ENCODE measurements at places on chromosomes 5 and 9.
A peak's percentile ranks its signal among the peaks of the same experiment; 100 is the strongest.

DNA sequence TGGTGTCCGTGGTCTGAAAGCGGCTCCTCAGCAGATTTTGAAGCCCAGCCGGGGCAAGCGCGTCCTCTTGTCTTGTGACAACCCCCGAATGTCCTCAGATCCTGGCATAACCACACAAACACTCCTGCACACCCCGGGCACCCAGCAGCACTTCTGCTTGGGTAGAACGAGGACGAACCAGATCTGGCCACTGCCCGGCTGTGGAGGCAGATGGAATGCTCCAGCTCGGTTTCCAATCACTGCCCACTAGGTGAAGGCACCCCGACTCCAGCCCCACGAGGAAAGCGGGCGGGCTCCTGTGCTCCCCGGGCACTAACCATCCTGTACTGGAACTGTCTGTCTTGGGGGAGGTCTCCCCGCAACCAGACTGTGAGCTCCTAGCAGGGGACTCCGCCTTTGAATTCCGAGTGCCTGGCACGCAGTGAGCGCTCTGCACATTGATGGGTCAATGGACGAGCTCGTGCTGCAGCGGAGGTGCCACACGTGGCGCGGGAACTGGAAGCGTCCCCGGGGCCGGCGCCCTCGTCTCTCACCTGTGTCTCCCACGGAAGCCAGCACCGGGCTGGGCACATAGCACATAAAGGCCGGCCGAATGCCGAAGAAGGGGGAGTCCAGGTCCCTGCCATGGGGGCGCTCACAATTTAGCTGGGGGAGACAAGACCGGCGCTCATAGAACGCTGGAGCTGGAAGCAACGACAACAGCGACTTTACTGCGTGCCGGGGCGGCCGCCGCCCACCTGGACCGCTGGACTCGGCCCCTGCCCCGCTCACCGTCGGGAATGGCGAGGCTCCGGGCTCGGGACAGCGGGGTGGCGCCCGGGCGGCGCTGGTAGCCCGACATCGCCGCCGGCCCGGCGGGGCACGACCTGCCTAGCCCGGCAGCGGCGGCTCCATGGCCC is 608 bp downstream of the ENTR1 start:
- peak; percentile 38 for DNase-seq

DNA sequence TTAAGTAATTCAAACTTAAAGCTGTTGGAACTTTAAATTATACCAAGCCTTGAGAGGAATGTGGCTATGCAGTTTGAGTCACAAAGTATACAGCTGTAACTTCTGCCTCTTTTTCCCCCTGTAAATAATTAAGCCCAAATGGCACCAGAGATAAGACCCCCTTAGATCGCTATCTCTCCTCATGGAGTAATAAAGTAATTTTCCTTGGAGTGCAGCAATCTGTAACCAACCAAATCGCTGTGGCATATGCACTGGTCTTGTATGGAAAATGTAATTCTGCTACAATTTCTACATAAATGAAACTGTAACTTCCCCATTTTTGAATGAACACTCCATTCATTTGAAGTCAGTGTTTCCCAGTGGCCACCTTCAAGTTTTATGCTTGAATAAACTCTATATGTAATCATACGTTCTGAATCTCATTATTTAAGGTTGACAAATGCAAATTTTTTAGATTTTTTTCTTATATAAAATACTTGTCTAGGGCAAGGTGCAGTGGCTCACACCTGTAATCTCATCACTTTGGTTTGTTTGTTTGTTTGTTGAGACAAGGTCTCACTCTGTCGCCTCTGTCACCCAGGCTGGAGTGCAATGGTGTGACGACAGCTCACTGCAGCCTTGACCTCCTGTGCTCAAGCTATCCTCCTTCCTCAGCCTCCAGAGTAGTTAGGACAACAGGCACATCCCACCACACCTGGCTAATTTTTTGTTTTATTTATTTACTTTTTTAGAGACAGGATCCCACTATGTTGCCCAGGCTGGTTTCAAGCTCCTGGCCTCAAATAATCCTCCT is 12.3 kb downstream of the SUSD1 start:
- no peak for DNase-seq

GRCh38 chr5:63953217-63953616 is 9.0 kb downstream of the HTR1A start:
- DNase-seq = no peak

- no peak for DNase-seq
Measured at GRCh38 chr9:78562021-78562420, 265.1 kb downstream of the PSAT1 start.

GRCh38 chr5:169157064-169157463 is 143.9 kb downstream of the SLIT3 start:
- DNase-seq = no peak

DNA sequence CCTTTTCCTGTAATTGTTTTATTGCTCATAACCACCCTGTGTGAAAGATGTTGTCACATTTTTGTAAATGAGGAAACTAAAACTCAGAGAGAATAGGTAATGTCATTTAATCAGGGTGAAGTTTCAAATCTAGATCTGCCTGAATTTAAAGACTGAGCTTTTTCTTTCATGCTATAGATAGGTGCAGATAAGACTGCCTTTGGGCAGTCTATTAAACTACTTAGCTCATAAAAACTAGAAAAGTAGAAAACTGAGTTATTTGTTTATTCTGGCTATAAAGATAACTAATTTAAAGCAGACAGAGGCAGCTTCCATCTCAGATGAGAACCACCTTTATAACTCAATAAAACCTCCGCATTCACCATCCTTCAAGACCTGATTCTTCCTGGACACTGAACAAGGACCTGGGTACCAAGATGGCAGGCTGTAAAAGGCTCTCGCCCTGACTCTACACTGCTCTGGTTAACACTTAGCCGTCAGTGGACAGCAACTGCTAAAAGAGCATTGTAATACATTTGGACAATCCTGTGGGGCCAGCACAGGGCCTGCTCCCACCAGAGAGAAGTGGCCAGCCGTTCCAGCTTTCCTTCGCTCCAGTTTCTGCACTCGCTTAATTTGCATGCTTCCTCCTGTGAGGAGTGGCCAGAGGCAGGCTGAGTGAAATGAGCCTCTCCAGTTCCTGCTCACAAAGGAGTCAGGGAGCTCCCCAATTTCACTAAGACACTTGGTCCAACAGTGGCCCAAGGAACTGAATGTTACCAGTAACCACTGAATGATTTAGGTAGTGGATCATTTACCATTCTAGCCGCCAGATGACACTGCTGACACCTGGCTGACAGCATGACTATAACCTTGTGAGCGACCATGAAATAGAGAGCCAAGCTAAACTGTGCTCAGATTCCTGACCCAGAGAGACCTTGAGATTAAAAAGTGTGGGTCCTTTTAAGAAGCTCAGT is 566.4 kb downstream of the EFNA5 start:
- DNase-seq = peak; percentile 0

GRCh38 chr9:113690055-113690740 is 185.9 kb upstream of the ZNF618 start:
- no peak for DNase-seq

- DNase-seq = no peak
Measured at GRCh38 chr9:136100700-136101614, 5.9 kb upstream of the NACC2 start.

- peak; percentile 81 for DNase-seq
Measured at GRCh38 chr5:159337016-159337955, 7.0 kb upstream of the IL12B start.

DNA sequence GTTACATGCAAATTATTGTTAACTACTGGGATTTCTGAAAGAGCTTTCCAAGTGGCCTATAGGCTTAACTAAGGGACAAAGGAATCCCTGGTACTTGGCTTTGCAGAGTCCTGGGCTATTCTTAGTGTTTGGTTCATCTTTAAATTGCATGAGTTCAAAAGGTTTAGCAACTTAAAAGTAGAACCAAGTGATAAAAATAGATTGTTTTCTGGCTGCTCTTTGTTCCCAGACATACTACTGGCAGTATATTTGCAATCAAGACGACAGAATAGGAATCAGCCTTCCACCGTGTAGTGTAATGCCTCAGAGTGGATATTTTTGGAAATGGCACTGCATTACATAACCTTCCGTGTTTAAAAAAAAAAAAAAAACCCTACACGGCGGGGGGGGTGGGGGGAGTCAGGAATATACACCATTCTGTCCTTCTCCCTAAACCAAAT is 1.0 kb downstream of the NREP start:
- DNase-seq = peak; percentile 58

DNA sequence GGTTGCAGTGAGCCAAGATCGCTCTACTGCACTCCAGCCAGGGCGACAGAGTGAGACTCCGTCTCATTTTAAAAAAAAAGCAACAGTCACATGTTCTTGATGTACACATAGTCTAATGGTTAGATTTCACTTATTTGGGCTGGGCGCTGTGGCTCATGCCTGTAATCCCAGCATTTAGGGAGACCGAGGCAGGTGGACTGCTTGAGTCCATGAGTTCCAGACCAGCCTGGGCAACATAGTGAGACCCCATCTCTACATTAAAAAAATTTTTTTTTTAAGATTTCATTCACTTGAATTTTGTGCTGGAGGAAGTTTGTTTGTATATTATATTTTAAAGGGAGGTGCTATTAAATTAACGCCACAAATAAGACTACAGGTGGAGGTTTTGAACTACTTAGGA is 21.9 kb downstream of the WNT8A start:
- no peak for DNase-seq

- DNase-seq = no peak
Measured at GRCh38 chr5:133847301-133847700, 121.1 kb downstream of the C5orf15 start.

- no peak for DNase-seq
Measured at GRCh38 chr5:113713051-113713450, 199.6 kb downstream of the YTHDC2 start.

DNA sequence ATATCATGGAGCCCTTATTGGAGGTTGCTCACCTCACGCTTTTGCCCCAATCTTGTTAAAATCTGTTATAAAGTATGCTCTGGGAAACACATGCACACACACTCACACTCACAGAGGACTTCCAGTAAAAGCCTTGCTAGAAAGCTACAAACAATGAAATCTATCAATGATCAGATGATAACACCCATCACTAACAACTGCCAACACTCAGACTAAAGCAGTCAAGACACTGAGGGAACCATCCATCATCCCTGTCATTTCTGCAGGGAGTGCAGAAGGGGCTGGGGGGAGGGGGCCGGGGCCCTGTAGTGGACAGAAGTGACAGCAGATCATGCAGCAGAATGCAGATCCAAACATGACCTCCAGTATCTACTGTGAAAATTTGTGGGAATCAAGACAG is 179.1 kb downstream of the AOPEP start:
- DNase-seq = no peak

DNA sequence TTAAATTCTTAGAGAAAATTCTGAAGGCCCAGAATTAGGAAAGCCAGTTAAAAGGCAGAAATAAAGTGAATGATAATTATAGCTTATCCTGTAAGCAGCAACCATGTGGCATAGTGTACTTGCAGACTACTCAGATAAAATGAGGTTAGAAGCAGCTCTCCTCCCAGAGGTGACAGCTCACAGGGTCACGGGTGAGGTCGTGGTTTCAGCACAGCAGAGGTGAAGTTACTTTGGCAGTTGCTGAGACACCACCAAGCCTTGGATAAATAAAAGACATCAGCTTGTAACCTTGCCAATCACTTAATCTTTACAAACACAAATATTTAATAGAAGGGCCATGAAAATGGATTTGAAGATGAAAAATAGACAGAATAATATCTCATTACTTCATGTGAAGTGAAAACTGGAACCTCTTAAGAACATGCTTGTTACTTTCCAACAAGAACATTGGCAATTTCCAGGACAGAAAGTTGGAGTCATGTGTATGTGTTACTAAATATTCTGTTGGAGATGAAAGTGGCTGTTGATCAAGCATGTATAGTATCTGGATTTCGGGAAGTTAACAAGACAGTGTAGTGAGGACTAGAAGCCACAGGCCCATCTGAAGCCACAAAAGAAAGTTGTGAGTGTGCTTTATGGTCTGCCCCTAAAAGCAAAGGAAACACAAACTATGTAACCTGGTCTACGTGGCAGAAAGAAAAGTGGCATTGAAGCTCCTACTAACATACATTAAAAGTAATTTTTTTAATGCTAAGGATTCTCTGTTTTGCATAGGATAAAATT is 134.4 kb downstream of the ERCC6L2 start:
- no peak for DNase-seq

GRCh38 chr9:136137321-136138265 is 18.9 kb upstream of the TMEM250 start:
- no peak for DNase-seq

- no peak for DNase-seq
Measured at GRCh38 chr5:132781029-132781428, 4.0 kb upstream of the SEPTIN8 start.

DNA sequence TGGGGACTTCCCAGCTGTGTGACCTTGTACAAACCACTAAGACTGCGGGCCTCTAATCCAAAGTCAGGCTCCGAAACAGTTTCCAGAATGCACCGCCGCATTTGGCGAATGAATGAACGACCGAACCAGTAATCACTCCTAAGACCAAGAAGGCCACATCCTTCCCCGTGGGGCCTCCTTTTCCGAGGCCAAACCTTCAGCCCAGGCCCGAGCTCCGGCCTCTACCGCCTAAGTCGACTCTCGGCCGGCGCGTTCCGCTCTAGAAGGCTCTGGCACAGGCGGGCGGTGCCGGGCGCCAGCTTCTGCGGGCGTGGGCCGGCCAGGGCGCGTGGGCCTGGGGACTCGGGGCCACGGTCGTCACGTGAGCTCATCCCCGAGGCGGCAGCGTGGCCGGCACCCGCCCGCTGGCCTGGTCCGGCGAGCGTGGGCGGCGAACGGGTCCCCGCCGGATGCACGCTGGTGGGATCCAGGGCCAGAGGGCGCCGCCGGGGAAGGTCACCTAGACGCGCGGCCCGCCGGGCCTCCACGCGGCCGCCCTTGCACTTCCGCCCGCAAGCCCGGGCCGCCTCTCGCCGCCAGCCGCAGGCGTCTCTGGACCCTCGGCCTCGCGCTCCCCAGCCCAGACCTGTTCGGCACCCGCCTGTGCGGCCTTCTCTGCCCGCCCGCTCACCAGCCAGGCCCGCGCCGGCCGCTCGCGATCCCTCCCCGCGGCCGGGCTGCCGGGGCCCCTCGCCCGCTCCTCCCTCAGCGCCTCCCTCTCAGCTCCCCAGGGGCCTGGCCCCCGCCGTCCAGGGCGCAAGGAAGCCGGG is 754 bp downstream of the VDAC1 start:
- peak; percentile 45 for DNase-seq

DNA sequence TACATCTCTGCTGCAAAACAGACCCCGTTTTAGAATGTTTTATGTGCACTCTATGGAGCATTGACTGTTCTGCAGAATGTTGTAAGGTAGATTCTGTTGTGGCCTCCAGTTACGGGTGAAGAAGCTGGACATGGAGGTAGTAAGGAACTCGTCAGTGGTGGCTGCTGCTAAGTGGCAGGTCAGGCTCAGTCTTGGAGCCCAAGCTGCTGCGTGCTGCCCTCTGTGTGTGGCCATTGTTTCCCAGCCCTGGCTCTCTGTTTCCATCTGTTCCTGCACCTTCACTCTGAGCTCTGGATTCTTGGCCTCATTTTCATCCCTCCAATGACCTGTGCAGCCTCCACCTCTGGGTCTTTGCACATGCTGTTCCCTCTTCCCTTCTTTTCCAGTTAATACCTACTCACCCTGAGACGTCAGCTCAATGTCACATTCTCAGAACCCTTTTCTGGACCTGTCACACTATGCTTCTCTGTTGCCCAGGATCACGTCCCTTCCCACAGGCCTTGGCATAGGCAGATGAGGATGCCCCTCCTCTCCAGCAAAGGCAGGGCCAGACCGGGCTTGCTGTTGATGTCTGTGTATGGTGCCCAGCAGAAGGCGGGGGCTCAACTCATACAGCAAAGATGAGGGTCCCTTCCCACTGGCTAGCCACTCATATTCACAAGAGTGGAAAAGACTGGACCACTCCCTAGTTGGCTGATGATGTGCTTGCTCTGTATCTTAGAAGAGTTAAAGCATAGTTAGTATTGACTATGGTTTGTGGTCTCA is 97.6 kb downstream of the TENT4A start:
- DNase-seq = no peak

GRCh38 chr5:109762821-109763220 is 73.1 kb downstream of the MAN2A1 start:
- no peak for DNase-seq

All from RPMI7951 (cell line).